Stimulated activated CD4-positive, alpha-beta T cell treated with anti-CD3 and anti-CD28 coated beads, Interleukin-4, amount 100 ng/mL, for 1 hour (primary cell): ENCODE measurements at places on chromosomes 7 and 10.
A peak's percentile ranks its signal among the peaks of the same experiment; 100 is the strongest.

- no peak for DNase-seq
Observed at GRCh38 chr10:71072823-71073210, 139.6 kb upstream of the UNC5B start.

DNA sequence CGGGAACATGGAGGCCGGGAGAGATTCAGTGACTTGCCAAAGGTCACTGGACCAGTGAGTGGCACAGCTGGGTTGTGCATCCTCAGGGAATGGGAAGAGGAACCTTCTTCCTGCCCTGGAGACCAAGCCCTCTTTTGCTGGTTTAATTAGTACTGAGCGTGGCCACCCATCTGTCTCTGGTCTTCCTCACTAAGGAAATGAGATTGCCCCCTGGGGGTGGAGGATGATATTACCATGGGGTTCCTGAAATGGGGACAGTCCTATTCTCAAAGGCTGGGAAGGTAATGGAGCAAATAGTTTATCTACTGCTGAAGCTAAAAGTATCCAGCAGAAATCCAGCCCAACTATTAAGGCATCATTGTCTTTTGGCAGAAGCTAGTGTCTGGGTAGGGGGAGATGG, 98.6 kb upstream of the FGFR2 start:
- no peak for DNase-seq

DNA sequence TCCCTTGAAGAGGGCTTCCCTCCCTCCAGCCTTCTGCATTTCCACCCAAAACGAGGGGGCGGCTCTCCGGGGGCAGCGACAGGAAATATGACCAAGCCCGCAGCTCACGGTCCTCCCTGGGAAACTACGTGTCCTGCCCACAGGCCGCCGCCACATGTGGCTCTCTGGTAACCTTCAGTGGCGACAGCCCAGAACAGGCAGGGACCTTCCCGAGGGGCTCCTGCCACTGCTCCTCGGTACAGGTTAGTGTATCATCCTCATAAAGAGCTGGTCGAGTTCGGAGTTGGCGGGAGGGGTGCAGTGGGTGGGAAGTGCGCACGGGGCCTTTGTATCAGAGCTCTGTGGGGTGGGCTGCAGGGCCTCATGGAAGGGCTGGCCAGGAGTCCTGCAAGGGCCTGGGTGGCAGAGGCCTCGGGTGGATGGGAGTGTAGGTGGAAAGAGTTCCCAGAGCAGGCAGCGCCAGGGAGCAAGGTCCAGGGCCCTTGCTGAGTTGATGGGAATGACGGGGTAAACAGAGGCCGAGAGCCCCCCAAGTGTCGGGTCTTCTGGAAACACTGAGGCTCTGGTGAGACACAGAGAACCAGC, 66.0 kb downstream of the TCERG1L start:
- no peak for DNase-seq

DNA sequence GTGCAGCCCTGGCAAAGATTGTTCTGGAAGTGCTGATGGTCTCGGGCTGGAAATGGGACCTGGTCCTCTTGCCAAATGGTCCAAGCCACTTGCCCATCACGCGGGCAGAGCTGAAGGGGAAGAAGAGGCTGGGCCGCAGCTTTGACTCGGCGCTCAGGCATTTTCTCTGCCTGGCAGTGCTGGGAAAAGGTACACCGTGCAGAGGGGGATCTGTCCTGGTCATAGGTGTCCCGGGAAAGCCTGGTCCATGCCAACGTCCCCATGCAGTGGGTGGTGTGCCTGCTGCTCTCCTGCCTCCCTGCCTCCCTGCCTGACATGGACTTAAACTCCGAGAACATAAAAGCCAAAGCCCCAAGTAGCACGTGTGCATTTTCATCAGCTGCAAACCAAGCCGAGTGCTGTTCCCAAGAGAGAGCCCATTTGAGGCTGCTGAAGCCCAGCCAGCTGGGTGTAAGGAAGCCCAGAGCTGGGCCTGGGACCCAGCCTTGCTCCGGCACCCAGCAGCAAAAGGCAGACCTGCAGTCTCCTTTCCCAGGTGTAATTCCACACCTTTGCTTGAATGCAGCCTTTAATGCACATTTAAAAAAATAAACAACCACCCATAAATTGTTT, 72.7 kb downstream of the TCERG1L start:
- DNase-seq: no peak

- DNase-seq: no peak
Observed at GRCh38 chr7:886626-887487, 10.5 kb downstream of the GET4 start.

DNA sequence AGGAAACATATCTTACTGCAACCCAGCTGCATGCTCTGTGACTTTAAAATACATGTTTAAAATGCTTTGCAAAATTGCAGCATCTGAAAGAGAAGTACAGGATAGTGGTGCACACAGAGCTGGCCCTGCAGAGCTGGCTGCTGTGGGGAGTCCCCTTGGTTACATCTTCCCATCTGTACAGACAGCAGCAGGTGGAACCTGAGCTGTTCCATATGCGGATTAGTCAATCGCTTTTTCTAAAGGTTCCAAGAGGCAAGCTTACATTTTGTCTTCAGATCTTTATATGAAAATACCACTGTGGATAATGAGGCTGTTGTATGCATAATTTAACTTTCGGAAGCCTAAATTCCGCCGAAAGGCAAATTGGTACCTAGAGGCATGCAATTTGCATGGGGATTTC, 444.1 kb downstream of the NRG3 start:
- no peak for DNase-seq

DNA sequence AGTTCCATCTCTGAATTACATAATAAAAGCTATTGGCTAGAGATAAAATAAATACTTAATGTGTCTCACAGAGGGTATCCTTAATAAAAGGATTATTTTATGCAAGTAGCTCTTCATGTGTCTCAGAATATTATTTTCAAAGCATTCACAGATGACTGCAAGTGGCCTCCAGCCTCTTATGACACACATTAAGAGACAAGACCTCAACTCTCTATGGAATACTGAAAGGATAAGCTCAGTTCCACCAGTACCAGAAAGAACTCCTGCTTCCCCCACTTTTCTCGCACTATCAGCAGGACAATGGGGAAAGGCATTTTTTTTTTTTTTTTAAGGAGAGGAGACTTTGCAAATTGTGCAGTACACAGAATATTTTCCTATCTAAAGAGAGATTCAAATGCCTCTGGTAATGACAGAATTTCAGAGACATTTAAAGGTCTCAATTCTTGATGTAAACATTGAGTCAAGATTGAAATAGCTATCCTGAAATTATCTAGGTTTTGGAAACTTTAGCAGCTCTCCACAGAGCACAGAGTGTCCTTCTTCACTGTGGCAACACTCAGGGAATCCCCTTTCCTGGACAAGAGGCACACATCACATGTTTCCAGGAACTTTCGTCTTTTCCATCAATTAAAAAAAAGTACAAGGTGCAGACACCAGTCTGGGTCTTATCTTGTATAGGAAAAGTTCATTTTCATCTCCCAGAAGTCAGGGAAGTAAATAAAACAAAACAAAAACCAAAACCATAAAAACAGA, 122.0 kb upstream of the ANK3 start:
- no peak for DNase-seq

GRCh38 chr10:61758433-61758832, 95.7 kb downstream of the CABCOCO1 start:
- no peak for DNase-seq

GRCh38 chr10:63583397-63583796, 62.2 kb downstream of the REEP3 start:
- no peak for DNase-seq

- DNase-seq: no peak
Observed at GRCh38 chr7:40348126-40348728, 213.4 kb downstream of the SUGCT start.

GRCh38 chr7:28115261-28115660, 65.3 kb downstream of the JAZF1 start:
- no peak for DNase-seq

DNA sequence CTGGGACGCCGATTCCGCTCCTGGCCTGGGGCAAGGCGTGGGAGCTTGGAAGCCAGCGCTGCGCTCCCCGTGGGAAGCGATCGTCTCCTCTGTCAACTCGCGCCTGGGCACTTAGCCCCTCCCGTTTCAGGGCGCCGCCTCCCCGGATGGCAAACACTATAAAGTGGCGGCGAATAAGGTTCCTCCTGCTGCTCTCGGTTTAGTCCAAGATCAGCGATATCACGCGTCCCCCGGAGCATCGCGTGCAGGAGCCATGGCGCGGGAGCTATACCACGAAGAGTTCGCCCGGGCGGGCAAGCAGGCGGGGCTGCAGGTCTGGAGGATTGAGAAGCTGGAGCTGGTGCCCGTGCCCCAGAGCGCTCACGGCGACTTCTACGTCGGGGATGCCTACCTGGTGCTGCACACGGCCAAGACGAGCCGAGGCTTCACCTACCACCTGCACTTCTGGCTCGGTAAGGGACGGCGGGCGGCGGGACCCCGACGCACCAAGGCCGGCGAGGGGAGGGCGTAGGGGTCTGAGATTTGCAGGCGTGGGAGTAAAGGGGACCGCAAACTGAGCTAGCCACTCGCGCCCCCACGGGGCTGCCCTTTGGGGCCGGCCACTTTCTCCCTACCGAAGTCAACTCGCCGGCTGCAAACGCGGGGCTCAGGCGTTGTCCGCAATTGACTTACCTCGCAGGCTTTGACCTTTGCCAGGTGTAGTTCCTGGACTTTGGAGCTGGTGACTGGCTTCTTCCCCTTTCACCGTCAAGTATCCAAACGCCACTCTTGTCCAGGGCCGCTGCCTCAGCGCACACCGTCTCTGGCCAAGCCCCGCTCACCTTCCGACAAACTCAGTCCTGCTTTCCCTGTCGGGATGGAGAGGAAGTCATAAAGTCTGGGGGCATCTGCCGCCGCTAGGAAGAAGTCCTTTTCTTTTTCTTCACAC, at the start of gene SCIN:
Gene SCIN, plus strand, starts transcription at position 187 of the 928 bp plus-strand sequence. Its CDS starts 67 bp downstream, at position 254.
- peak; percentile 7 for DNase-seq

GRCh38 chr7:41847151-41847550, 144.3 kb upstream of the INHBA start:
- no peak for DNase-seq

- no peak for DNase-seq
Observed at GRCh38 chr7:13282377-13282980, 595.0 kb downstream of the ARL4A start.

- no peak for DNase-seq
Observed at GRCh38 chr10:113651021-113651420, 12.8 kb downstream of the NRAP start.

DNA sequence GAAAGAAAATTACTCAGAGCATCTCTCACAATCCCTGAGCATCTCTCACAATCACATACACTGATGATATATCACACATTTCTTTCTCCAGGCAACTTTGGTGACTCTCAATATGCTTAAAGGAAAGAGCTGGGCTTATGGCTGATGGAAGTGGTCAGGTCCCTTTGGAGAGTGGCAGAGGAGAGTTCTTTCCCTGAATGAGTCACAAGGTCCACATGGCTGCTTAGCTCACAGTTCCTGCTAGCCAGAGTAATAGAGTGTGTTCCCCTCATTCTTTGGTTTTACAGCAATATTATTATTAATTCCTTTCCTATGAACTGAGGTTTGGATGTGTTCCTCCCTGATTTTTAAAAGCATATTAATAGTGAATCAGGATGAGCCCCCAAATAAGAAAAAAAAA, 287.4 kb downstream of the C7orf25 start:
- no peak for DNase-seq

GRCh38 chr10:75826846-75827245, 395.4 kb downstream of the LRMDA start:
- DNase-seq: no peak

- DNase-seq: no peak
Observed at GRCh38 chr7:73963252-73963822, 64.6 kb upstream of the ELN start.

- no peak for DNase-seq
Observed at GRCh38 chr7:92697414-92697813, 107.2 kb upstream of the FAM133B start.

- no peak for DNase-seq
Observed at GRCh38 chr7:74489997-74490945, 36.6 kb downstream of the GTF2IRD1 start.

GRCh38 chr10:10777723-10778122, 239.9 kb upstream of the CELF2 start:
- no peak for DNase-seq

- no peak for DNase-seq
Observed at GRCh38 chr10:48577158-48577557, 27.7 kb downstream of the ARHGAP22 start.

DNA sequence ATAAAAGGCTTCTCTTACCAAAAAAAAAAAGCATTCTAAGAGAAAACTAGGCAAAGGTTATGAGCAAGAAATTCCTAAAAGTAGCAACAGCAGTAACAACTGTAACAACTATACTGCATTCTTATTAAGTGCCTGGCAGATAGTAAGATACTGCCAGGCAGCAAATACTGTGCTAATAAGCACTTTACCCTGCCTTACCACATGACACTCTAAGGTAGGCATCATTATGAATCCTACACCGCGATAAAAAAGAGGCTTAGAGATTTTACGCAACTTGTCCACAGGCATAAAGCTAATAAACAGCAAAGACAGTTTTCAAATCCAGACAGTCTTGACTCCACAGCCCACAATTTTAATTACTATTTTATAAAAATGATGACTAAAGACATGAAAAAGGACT, 83.2 kb downstream of the USP6NL start:
- DNase-seq: no peak

DNA sequence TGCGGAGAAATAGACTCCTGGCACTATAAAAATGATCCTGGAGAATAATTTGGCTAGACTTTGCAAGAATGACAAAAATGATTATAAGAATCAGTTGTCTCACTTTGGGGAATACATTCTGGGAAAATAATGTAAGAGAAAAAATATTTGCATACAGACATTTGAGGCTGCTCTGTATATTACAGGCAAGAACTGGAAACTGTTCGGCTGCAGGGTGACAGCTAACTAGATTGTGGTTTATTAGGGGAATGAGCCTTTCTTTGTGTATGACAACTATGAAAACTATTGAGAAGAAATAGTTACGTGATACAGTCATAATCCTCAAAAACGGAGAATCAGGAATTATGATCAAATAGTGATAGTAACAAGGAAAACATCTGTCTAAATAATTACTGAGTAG, 8.6 kb downstream of the TRIM56 start:
- no peak for DNase-seq

DNA sequence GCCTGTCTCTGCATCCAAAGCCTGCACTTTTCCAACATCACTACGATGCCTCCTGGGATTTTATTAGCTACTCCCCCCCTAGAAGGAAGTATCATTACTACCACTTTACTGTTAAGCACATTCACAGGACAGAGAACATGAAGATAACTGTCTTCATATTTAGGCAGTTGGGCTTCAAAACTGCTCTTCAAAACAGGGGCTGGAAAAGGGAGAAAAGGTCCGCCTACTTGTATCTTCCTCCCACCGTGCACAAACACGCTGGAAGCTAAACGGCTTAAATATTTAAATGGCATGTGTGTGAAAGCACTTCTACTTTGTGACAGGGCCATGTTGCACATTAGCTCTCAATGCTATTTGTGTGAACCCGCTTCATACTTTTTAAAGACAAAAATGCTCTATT, 999 bp downstream of the ITIH5 start:
- no peak for DNase-seq

- no peak for DNase-seq
Observed at GRCh38 chr7:132836746-132837145, 245.1 kb downstream of the CHCHD3 start.

DNA sequence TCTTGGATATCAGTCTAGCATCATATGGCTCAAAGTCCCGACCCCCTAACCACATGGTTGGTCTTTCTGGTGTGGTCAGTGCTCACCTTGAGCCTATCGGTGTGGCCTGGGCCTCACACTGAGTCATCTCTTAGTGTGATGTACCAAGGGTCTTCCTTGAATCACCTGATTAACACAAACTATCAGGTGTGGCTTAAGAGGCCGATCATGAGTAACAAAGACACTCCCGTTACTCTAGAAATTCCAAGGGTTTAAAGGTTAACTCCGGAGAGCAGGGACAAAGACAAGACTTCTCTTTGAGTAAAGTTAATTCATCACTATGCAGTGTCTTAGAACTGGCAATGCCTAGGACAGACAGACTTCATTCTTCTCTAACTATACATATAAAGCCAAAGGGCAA, 52.3 kb upstream of the ARMC3 start:
- no peak for DNase-seq
